ENCODE measurements at places on chromosomes 7 and 10.

- no peak for DNase-seq
These were observed 233.2 kb downstream of the RPS24 start for GRCh38 chr10:78266741-78267469.

GRCh38 chr10:3261921-3262320 is 89.3 kb upstream of the PITRM1 start:
- DNase-seq = no peak

- no peak for DNase-seq
These were observed 23.3 kb upstream of the PAPSS2 start for GRCh38 chr10:87636313-87636915.

GRCh38 chr10:69220507-69220906 is 375 bp downstream of the HKDC1 start:
- no peak for DNase-seq

DNA sequence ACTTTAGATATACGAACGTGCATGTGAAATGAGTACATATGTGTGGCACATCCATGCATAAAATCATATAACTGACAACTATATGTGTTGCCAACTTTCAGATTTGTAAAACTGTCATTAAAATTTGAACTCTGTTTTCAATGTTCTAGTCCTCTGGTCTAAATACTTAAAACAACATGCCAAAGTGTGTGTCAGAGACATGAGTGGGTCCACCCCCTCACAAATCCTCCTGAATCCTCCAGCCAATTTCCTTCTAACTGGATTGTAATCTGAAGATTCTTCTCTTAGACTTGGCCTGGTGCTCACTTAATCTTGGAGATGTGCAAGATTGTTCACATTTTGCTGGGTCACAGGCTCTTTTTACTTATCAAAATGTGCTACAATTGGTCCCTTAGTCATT is 184.1 kb downstream of the RELN start:
- no peak for DNase-seq

DNA sequence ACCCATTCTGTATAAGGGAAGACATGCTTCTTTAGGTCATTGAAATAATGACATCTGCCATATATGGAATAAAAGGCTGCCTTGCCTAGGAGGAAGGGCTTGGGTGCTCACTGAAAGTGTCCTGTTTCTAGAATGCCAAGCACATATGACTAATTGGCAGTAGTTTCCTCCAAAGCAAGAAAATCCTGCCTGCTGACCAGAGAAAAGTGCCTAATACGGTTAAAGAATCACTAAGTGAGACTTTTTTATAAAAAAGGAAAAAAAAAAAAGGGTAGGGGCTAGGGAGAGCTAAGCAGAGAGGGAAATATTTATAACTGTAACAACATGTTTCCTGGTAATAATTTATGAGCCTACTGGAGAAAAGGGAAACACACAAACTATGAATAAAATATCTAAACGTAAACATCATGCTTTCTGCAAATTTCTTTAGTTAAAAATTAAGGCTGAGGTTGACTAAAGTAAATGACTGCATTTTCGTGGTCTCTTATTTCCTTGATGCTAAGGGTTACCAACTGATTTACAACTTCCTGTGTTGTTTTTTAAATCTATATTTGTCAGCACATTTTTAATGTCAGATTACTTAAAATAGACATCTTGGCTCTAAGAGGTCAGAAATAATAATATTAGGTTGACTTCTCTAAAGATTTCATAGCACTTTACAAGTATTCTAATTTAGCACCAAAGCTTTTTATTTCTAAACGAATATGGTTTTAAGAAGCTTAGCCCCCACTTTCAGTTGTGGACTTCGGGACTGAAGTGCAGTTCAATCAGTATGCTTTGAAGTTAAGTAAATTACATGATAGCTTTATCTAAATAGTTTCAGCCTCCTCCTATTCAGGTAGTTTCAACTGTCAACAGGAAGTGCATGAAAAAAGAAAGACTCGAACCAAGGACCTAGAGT is 89.6 kb downstream of the CABCOCO1 start:
- DNase-seq = no peak

- DNase-seq = no peak
These were observed 11.7 kb downstream of the SRPK2 start for GRCh38 chr7:105376908-105377533.

DNA sequence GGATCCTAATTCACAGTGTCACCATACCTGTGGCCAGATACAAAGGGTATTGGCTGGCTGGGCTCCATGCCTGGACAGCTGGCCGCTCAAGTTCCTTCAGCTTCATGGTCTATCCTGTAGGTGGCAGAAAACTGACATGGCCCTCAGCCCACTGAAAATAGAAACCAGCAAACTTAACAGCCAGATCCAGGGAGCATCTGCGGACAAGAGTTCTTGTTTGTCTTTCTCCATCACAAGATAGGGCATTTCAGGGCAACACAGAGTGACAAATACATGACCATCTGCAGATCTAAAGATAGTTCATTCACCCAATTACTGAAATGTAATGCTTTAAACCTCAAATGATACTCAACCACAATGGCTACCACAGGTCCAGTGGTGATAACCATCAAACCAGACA is 2.8 kb downstream of the SEC31B start:
- DNase-seq = no peak

DNA sequence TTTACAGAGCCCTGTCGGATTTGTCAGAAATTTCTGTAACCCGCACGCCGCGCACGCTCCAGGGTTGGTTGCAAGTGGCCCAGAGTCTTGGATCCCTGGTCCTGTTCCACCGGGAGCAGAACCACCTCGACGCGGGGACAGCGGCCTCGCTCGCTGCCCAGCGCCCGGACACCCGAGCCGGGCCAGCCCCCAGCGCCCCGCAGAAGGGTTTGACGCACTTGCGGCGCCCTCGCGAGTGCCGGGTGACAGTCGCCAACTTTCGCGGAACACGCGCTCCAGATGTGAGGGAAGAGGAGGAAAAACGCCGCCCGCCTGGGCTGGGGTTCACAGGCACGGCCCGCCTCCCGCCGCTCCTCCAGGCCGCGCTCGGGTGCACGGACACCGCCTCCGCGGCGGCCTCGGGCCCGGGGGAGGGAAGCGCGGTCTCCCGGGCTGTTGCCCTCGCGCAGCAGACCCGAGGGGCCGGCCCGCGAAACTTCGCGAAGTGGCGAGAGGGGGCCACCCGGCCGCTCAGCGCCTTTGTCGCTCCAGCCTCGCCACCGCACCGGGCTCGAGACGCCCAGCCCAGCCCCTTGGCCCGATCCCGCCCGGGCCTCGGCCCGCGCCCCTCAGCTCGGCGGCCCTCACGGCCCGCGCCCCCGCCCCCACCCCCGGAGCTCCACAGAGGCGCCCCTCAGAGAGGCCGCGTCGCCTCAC is 514 bp downstream of the RNF216 start:
- DNase-seq = no peak

- DNase-seq = no peak
These were observed 37.6 kb downstream of the SORCS3 start for GRCh38 chr10:104678658-104679057.

- no peak for DNase-seq
These were observed 30.7 kb upstream of the PLPP4 start for GRCh38 chr10:120426306-120426705.

- DNase-seq = no peak
These were observed 180.5 kb downstream of the CREB5 start for GRCh38 chr7:28592861-28593260.

DNA sequence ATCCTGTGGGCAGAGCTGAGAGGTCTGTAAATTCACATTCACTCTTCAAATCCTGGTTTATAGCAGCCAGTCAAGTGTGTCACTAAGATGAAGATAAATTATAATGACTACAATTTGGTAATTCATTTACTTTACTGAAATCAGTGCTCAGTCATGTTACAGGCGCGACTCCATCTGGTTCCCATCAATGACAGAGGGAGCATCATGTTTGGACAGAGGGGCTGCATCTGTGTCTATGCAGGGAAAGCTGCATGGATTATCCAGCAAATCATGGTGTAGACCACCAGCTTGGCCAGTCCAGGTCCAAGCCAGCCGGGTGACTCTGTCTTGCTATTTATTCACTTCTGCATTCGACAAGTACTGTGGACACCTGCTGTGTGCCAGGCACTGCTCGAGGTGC is 214.1 kb upstream of the ZNF32 start:
- no peak for DNase-seq

DNA sequence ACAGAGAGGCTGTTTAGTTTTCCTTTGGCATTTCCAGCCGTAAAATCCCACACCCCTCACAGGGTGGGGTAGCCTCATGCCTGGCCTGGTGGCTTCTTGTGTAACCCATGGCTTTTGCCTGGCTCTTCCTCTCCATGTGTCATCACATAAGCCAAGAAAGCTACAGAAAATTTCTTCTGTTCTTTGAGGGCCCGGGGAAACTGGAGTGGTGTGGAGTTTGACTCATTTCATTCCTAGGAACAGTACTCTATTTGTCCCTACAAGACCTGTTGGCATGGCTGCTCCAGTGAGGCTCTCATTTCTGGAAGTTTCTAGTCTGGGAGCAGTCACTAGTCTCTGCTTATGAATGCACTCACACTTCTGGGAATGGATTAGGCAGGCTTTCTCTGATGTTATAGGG is 523.9 kb downstream of the SUGCT start:
- DNase-seq = peak; percentile 20

GRCh38 chr10:29472301-29473086 is 162.3 kb downstream of the SVIL start:
- DNase-seq = no peak

DNA sequence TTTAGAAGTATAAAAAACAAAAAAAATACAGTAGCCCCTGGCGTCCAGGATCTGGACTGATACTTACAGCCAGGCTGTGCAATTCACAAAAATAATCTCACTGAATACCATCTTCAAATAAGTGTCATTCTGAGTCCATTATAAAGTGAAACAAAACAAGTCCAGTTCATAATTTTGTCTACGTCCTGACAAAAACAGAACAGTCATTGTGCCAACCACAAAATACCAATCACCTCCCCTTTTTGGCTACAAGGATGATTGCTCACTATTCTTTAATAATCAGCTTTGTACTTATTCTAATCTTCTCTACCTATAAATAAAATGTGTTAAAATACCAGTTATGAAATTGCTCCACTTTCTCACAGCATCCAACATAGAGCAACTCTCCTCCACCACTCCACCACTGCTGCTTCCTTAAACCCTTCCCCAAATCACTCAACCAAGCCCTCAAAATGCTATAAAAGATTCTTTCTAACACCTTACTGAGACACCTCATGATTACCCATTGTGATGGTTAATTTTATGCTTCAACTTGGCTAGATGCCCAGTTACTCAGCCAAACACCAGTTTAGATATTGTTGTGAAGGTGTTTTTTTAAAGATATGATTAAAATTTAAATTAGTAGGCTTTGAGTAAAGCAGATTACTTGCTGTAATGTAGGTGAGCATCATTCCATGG is 479.8 kb upstream of the SEMA3A start:
- no peak for DNase-seq

DNA sequence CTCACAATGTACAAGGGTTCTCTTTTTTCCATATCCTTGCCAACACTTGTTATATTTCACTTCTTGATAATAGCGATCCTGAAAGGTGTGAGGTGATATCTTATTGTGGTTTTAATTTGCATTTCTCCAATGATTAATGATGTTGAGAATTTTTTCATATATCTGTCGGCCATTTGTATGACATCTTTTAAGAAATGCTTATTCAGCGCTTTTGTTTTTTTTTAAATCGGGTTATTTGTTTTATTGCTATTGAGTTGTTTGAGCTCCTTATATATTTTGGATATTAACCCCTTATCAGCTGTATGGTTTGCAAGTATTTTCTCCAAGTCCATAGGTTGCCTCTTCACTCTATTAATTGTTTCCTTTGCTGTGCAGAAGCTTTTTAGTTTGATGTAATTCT is 218.8 kb downstream of the MTERF1 start:
- DNase-seq = no peak

GRCh38 chr10:86363184-86363832 is 3.3 kb downstream of the GRID1 start:
- no peak for DNase-seq

DNA sequence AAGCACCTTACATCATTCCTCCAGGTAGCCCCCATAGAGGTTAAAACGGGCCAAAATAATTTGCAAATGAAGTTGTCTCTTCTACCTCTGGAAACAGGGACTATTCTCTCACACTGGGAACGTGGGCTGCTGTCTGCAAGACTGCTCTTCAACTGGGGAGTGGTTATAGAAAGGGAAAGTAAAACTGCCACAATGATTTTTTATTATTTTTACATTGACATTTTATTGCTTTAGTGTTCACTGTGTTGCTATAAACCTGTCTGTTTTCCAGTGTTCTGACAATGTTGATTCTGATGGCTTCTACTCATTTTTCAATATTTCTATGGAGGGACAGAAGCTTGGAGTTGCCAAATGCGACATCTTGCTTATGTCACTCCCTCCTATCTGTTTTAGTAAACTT is 115.1 kb upstream of the ANTXRL start:
- DNase-seq = no peak

GRCh38 chr10:123007558-123008354 is 839 bp downstream of the IKZF5 start:
- peak; percentile 11 for DNase-seq

GRCh38 chr10:91589658-91590035 is 43.2 kb downstream of the PPP1R3C start:
- no peak for DNase-seq

GRCh38 chr10:50470345-50470744 is 153.4 kb downstream of the SGMS1 start:
- DNase-seq = no peak

GRCh38 chr10:101493782-101494281 is 94.2 kb downstream of the POLL start:
- DNase-seq = no peak

DNA sequence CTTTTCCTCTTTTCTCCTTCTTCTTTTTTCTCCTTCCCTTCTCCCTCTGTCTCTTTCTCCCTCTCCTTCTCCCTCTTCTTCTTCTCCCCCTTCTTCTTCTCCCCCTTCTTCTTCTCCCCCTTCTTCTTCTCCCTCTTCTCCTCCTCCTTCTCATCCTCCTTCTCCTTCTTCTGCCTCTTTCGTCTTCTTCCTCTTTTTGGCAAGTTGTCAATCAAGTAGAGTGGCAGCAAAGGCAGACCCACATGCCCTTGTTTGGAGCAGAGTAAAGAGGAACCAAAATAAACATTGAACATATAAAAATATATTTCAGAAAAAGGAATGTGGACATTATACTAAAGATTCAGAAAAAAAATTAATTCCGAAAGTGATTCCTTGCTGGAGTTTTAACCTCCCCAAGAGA is 59.6 kb upstream of the ZNF33B start:
- no peak for DNase-seq
